Astrocyte (in vitro differentiated cells and primary cell): ENCODE measurements at places on chromosomes 3 and 15. TPM values are rescaled to one million over a fixed set of nuclear protein-coding genes. Genes with fewer than 3 reads are reported as not detected.
A peak's percentile ranks its signal among the peaks of the same experiment; 100 is the strongest.

GRCh38 chr15:47505712-47506328, 211.5 kb upstream of the SEMA6D start:
- DNase-seq: no peak

GRCh38 chr3:195048059-195048905, 222.7 kb downstream of the XXYLT1 start:
- DNase-seq: no peak

DNA sequence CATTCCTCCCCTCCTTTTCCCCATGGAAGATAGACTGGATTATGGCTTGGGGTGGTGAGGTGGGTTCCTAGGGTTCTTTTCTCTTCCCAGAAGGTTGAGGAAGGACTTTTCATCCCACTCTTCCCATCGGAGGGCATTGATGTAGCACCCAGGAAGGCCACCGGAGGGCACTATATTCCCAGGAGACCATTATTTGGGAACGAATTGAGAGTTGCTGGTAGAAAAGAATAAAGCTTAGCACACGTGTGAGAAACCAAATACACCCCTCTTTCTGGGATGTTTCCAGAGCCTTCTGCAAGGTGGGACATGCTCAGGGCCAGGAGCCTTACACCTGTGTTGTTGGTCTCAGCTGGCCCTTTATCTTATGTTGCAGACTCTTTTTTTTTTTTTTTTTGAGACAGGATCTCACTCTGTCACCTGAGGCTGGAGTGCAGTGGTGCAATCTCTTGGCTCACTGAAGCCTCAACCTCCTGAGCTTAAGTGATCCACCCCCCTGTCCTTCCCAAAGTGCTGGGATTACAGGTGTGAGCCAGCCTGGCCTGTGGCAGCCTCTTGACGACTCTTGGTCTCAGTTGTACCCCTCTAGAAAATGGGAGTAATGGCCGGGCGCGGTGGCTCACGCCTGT, 6.3 kb upstream of the CDC25A start:
- peak; percentile 24 for DNase-seq

- DNase-seq: peak; percentile 93
Measured at GRCh38 chr3:12224181-12225147, 64.4 kb upstream of the PPARG start.

GRCh38 chr15:98257290-98257689, 296.8 kb downstream of the ARRDC4 start:
- DNase-seq: no peak

- no peak for DNase-seq
Measured at GRCh38 chr15:68933001-68933400, 2.7 kb downstream of the SPESP1 start.

- peak; percentile 21 for DNase-seq
Measured at GRCh38 chr3:94525043-94525442, 462.2 kb downstream of the NSUN3 start.

DNA sequence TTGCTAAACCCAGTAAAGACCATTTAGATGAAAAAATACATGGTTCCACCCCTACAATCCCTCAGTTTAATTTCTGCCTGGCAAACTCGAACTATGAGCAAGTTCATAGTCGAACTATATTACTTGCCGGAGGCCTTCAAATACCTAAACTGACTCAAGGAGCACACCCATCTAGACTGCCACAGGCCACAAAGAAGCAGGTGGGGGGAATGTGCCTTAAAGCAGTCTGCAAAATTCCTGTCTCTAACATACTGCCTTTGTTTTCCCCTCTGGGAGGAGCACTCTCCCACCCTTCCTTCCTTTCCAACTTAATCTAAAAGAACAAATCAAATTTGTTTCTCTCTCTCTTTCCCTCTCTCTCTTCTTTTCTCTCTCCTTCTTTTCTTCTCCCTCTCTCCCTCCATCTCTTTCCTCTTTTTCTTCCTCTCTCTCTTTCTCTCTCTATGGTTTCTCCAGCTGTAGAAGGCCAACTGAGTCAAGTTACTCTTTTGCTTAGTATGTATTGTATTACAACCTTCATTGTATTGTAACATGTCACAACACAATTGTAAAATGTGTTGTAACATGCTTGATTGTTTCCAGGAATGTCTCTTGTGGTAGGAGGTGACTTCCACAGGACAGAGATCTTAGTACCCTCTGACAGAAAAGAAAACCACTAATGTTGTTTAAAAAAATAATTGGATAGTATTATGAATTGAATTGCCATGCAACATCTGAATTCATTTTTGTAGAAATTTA, 496.3 kb downstream of the ROBO2 start:
- no peak for DNase-seq

DNA sequence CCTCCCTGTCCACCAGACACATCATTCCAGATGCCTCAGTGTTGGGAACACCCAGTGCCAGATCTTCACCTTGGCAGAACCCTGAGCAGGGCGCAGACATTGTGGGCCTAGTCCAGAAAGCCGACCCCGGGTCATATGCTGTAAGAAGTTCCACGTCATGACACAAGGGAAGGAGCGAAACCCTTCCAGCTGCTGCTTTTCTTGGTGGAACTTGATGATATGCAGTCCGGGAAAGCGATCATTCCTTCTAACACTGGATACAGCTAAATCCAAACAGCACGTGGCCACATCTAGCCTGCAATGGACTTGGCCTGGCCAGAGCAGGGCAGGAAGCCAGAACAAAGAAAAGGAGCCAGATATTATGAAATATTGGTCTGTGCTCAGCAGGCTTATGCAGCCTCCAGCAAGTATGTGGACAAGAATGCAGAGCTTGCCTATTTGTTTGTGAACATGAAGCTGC, 22.0 kb downstream of the GASK1A start:
- DNase-seq: peak; percentile 86

- DNase-seq: no peak
Measured at GRCh38 chr3:188842639-188843038, 329.1 kb upstream of the TPRG1 start.

DNA sequence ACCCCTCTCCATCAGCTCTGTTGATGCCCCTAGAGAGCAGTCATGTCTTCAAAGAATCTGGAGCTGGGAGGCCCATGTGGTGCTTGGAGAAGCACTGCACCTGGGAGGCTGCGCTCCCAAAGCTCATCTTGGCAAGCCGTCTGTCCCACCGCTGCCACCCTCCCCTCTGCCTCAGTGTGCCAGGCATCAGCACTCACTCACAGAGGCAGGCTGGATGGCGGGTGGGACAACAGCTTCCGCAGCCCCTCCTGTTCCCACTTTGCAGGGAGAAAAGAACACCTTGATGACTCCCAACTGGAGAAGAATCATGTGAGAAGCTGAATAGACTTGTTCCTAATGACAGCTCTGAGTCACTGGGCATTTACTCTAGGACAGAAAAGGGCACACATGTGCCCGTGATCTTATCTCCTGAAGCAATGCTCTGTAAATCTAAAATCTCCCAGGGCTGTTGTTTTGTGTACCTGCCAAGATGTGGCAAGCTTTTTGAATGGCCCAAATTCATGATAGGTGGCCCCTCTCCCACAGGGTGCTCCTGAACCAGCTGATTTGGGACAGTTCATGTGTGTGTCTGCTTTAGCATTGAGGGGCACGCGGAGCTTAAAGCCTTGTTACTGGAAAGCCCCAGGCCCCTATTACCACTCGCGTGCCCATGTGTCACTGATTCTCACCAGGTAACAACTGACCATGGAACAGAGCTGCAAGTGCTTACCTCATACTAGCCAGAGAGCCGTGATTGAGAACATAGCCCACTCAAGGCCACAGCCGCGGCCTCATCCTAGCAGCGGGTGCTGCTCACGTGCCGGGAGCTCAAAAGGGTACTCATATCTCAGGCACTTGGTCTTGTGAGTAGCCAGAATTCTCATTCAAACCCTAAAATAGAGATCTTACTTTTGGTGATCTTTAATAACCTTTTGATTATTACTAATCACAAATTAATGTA, 104.4 kb downstream of the DNAJB8 start:
- DNase-seq: no peak

DNA sequence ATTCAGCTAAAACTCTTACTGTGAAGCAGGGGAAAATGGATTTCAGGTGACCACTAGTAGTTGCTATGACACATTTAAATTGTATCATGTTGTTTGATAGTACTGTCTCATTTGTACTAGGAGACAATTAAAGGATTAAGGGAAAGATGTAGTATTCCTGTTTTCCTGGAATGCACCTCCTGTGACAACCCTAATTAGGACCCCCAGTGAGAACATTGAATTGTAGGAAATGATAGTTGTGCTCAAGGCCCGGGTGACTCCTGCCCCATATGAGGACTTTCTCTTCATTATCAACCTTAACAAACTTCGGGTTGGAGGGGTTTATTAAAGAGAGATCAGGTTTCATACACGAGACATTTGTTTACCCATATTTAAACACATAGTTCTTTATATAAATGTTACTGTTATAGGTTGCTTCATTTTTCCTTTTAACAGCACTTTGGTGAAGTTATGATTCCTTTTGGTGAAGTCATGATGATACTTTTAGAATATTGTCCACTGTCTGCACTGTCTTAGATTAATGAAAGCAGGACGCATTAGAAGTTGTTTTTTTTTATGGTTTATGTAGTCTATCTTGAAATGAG, 392.6 kb upstream of the NAALADL2 start:
- no peak for DNase-seq

The CTXN2 gene
- total RNA-seq: not detected in 2 replicates

The PLXND1 gene
- total RNA-seq: 184 and 188 TPM in 2 replicates

The ZNF80 gene
- not detected in 2 replicates for total RNA-seq

The TICRR gene
- total RNA-seq: 2.8 and 2.9 TPM in 2 replicates

The PLXNA1 gene
- 63.3 and 64.3 TPM in 2 replicates for total RNA-seq
